ENCODE measurements at places on chromosomes 2 and 18.

GRCh38 chr2:207123335-207123744, 42.4 kb downstream of the KLF7 start:
- peak; percentile 64 for DNase-seq

- DNase-seq, result no peak
Observed at GRCh38 chr2:125596612-125597011, 1059.3 kb upstream of the GYPC start.

- no peak for DNase-seq
Observed at GRCh38 chr2:143433840-143434239, 304.6 kb downstream of the ARHGAP15 start.

GRCh38 chr2:8333177-8333831, 348.6 kb upstream of the ID2 start:
- no peak for DNase-seq

GRCh38 chr18:35131387-35132020, 90.3 kb downstream of the MAPRE2 start:
- DNase-seq, result no peak

- peak; percentile 63 for DNase-seq
Observed at GRCh38 chr2:75098856-75099255, 100.5 kb downstream of the TACR1 start.

DNA sequence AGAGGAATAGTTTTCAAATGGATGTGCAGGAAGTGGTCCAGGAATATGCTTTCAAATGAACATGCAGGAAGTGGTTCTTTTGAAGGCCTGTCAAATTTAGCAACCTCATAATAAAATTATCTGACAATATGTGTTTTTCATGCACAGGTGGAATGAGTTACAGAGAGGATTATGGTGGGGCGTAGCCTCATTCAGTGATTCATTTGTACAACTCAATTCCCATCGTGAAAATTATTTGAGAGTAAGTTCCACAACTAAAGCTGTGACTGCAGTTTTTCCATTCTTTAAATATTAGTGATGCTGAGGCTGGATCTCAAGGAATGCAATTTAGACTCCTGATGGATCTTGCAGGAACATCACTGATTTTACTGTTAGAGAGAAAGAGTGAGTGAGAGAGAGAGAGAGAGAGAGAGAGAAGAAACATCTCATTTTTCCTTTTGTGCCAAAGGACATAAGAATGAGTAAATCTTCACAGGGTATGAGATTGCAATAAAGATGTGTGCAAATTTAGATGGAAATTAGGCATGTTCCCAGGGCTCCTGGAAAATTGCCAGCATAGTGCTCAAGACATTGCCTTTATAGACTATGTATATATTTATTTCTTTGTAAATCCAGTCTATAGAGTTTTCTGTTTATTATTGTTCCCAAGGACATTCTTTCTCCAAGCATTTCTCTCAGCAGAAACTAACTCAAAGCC, 394.9 kb upstream of the ZEB2 start:
- DNase-seq, result no peak

GRCh38 chr18:21064347-21064746, 47.3 kb downstream of the ROCK1 start:
- no peak for DNase-seq

DNA sequence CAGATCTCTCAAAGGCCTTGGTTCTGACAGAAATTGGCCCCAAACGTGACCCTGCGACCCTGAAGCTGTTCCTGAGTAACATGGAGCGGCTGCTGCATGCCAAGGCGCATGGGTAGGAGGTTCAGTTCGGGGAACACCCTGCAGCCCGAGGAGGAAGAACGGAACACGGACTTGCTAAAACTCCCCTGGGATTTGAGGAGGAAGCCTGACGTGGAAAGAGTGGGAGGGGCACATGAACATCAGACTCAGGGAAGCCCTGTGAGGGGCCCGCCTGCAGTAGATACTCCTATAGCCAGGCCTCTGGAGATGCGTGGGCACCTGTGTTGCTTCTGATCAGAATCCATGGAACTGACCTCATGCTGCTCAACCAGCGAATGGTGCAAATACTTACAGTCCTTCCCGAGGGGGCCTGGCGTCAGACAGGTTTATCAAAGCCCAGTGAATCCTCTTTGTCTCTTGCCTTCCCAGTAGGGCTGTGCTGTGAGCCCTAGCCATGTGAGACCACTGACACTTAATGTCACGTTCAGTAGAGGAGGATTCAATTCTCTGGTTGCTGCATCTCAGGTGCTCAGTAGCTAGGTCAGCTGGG, 46.8 kb downstream of the IMPA2 start:
- DNase-seq, result no peak

DNA sequence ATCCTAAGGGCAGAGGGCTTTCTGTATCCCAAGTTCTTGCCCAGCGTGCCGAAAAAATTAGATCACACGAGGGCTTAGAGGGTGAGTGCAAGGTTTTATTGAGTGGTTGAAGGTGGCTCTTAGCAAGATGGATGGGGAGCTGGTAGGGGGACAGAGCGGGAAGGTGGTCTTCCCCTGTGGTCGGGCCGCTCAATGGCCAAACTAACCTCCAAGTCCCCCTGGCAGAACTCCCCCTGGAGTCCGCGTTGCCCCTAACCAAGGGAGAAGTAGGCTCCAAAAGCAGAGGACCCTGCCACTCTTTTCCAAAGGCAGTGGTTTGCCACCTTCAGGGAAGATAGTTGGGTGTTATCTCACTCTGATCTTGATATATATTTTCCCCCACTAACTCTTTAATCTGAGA, 63.4 kb downstream of the LYPD1 start:
- DNase-seq, result no peak

DNA sequence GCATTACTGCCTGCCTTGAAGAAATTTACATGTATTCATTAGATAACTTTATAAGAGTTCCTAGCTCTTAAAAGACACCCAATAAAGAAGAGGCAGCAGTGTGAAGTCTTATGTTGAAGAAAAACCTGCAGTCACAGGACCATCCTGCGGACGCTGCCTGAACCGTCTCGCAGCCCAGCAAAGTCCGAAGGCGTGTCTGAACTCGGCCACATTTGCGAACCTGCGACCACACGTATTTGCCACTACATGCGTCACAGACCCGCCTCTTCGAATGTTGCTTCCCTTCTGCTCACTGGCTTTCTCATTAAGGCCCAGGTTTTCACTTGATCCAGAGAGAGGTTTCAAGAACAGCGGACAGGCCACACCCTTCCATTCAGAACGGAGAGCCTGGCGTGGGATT, 41.2 kb downstream of the CNGA3 start:
- no peak for DNase-seq

DNA sequence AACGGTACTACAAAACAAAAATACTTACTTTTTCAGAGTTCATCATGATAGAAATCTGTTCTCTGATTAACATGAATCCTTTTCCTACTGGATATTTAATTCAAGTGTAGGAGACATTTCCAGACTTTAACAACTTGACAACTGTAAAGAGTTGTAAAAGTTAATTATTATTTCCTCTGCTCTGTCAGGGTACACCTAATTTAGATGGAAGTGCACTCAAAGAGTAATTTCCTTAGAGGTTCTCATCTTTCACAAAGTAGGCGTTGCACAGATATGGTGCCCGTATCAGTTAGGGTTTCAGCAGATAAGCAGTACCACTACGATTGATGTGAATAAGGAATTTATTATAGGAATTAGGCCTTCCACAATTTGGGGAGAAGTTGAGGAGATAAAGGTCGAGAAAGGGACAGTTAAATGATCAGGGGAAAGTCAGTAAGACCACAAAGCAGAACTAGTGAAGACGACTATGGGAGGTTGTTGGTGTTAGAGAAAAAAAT, 16.2 kb upstream of the PDE11A start:
- DNase-seq, result no peak

DNA sequence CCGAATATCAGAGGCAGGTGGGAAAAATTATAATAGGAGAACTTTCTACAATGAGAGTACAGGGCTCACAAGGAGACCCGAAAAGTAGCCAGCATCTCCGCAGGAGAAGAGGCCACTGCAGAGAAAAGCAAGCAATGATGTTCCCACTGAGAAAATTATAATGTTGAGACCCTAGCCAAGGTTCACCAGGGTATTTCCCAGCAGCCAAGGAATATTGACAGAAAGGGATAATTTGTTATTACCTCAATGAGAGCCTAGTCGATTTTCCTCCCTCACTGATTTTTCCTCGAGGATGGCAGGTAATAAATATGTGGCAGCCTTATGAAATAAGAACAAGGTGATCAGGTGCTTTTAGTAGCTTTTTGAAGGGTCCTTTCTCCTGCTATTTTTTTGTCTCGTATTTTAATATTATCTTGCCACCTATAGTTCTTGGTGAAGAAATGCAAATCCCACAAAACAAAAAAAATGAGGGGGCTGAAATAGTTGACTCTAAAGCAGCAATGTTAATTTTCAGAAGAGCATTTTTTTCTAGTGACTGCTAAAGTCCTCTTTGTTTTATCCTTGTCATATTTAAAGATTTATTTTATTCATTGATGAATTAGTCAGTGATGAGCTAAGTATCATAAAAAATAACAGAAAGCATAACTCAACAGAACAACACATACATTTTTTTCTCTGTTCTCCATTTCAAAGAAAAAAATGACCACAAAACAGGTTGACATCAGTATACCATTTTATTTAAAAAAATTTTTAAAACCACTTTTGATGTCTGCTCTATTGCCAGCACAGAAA, 215.4 kb downstream of the KCNE4 start:
- no peak for DNase-seq

DNA sequence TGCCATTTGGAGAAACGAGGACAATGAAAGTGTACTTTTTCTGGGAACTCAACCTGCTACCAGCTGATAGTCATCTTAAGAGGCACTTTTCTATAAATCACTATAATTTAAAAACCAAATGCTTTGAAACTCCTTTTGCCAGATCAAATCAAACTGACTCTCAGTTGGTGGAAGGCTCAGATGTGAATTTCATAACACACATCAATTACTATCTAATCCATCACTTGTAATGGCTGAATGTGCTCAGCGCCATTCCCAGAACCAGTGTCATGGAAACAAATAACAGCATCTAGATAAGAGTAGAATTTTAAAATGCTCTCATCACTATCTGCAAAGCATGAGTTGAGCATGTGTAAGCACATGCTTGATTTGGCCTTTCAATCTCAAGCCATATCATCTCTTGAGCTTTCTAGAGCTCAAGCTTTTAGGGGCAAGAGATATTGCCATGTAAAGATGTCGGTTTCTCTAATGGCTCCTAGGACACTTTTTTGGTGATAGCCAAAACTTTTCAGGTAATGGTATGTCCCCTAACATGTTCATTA, 223.1 kb upstream of the ACVR2A start:
- DNase-seq, result no peak

DNA sequence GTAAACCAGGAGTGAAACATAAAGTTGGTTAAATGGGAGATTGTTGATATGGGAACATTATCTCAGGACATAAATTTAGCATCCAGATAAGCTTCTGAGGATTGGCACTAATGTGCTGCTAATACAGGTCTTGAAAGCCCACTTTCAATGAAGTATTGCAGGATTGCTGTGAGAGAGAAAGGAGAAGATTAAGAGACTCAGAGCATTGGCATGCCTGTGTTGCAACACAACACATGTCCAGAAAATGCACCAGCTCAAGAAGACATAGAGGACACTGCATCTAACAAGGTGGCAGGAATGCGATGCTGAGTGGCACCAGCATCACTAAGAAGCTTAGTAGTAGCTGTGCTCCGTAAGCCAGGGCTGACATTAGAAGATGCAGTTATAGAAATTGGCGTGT, 728.9 kb downstream of the SUCLG1 start:
- no peak for DNase-seq

DNA sequence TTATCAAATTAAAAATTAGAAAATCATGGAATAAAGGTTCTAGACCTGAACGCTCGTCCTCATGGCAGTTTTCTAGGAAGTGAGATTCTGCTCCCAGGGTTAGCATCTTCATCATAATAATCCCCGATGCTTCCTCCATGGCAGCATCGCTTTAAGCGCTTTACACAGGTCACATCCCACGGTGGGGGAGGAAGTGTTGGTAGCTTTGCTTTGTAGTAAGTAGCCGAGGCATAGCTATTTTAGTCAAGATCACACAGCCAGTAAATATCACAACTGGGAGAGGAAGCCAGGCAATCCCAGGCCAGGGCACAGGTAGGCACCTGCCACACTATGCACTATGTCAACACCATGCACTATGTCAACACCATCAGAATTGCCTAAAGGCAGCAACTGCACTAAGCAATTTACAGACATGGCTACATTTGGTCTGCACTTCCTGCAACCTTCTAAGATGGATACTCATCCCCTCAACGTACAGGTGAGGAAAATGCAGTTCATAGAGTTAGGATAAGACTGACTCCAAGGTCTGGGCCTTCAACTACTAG, 205.5 kb downstream of the FBXO15 start:
- DNase-seq, result no peak

DNA sequence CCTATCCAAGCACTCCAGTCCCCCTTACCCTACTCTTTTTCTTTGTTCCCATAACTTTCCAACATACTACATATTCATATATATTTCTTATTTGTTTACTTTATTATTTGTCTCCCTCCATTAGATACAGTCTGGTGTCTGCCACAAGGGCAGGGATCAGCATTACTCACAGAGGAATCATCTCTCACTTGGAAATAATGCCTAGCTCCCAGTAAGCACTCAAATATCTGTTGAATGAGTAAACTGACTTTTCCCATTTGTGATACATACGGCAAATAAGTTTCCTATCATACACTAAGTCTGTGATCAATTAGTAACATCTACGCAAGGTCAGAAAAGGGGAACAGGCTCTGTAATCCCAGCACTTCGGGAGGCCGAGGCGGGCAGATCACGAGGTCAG, 18.7 kb downstream of the C1D start:
- DNase-seq, result no peak

DNA sequence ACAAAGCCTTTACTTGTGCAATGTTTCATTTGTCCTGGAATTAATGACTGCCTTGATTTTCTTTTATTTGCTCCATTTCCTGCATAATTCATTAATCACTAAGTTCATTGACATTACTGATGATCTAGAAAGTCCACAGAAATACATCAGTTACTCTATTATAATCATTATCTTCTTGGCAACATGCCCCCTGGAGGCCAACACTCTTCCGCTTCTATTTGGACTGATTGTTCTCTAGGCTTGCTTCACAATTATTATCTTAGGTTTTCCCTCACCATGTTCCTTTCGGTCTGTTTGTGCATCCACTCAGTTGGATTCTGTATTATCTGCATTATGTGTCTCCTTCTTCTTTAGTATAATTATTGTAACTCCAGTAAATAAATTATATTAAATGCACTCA, 461.0 kb upstream of the CDH2 start:
- DNase-seq, result no peak

GRCh38 chr2:154392256-154392655, 306.2 kb upstream of the KCNJ3 start:
- DNase-seq, result no peak

DNA sequence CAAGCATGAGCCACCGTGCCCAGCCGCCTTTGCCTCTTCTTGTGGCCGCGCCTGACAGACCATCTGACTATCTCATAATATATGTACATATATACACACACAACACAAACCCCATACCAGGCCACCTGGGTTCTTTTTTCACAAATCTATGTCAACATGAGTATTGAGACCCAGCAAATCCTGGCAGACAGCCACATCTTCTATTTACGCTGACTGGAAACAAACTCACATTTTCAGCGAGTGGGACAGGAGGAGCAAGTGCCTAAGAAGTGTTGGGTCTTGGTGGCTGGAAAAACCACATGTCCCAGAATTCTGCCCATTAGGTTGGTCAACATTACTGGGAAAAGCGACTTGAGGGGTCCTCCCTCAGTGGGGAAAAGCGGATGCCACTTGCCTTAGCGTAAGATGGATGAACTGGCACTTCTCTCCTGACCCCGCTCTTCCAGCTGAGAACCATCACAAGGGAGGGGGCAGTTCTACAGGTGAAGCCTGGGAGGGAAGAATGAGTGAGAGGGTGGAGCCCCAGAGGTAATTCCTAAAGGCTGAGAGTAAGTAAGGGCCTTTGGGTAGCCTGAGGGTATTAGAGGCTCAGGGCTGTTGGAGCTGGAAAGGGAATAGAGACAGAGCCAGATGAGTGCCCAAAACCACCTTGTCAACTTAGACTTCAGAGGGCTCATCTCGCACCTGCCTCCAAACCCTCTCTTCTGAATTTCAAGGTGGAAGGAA, 1.9 kb downstream of the SCYGR3 start:
- peak; percentile 66 for DNase-seq

Measured in ELF-1 (cell line).